ENCODE measurements at places on chromosomes 1 and 21.
A peak's percentile ranks its signal among the peaks of the same experiment; 100 is the strongest.

DNA sequence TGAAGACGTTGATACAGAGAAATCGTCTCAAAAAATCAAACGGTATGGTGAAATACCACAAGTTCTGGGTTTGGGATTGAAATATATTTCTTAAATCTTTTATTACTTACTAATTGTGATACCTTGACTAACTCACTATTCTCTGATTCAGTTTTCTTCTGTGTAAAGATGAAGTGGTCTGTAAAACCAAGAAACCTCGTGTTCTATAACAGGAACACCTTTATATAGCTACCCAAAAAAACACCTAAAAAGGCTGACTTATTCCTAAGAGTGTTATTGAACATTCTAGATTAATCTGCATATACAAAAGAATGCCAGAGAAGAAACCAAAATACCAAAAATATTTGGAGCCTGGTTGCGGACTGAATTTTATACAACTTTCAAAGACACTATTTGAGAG lies 721 bp downstream of the LRRIQ3 start:
- no peak for DNase-seq

- DNase-seq, result no peak
These were observed 766 bp downstream of the CNIH3 start for GRCh38 chr1:224616756-224617409.

DNA sequence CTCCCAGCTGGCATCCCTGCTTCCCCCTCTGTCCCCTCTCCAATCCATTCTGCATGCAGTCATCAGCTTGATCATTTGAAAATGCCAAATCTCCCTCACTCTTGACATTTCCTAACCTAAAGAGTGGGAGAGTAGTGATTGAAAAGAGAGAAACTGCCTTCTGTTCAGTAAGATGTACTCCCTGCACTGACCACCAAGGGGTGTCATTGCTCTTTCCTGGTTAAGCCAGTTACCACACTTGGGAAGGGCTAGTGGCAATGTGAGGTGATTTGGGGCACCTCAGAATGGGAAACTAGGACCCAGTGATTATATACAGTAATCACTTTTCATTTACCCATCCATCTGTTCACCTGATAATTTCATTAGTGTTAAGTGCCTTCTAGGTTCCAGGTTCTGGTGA lies 6.9 kb upstream of the TMEM269 start:
- no peak for DNase-seq

- DNase-seq, result no peak
These were observed 13.3 kb upstream of the TNFSF18 start for GRCh38 chr1:173064011-173064410.

DNA sequence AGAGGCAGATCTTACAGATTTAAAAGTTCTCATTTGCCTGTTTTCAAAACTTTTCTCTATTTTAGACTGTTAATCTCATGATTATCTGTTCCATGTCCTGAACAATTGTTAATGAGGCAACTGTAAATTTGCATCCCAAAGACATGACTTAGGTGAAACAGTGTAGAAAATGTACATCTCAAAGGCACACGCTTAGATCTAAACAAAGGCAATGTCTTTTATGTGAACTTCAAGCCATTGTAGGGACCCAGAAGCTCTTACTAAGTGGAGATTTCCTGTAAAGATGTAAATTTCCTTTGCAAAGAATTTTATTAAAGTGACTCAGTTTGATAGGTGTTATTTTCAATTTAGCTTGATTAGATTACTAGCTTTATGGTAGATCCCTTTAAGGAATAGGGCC lies 125.2 kb upstream of the F3 start:
- DNase-seq, result no peak

DNA sequence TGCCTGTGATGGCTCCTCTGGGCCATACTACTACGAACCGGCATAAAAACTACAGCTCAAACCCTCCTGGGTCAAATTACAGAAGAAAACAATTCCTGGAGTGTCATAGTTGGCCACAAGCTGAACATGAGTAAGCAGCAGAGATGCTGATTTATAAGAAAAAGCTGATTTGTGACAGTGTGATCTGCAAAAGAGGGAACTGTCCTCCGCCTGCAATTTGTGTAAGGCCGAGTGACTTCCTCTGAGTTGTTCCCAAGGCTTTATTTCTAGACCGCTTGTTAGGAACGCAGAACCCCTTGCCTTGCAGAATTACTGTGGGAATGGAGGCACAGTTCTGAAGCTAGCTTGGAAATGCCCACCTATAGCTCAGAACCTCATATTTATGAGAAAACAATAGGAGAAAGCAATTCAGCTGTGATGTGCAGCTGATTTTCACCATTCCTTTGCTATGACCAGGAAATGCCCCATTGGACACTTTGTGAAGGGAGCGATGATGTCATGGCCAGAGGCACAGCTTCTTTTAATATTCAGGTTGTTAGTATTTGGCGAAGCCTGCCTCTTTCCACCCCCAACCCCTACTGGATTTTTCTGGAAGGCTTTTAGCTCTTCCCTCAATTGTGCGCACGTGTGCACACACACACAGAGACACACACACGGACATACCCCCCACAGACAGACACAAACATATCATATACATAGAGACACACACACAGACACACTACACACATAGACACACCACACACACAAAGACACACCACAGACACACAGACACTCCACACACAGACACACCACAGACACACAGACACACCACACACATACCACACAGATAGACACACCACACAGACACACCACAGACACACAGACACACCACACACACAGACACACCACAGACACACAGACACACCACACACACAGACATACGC lies 47.6 kb downstream of the IER5 start:
- no peak for DNase-seq

GRCh38 chr1:49465486-49466185 lies 558.1 kb downstream of the AGBL4 start:
- DNase-seq, result no peak

- no peak for DNase-seq
These were observed 146.5 kb downstream of the COQ8A start for GRCh38 chr1:227086636-227087035.

DNA sequence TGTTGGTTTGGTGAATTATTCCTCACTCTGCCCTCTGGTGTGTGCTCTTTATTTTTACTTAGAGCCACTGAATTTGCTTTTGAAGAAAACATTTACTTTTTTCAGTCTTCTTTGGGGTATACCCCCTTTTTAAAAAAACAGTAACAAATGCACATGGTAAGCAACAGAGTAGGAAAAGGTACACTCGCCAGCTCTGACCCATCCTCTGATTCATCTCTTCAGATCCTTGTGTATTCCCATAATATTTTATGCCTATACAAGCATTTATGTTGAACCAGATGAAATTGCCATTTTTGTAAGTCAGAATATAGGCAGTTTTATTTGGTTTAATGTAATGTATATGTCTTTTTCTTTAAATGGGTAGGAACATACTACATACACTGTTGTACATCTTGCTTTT lies 28.3 kb downstream of the TTC3 start:
- DNase-seq, result no peak

- no peak for DNase-seq
These were observed 37.2 kb upstream of the EPHA8 start for GRCh38 chr1:22526098-22526497.

- no peak for DNase-seq
These were observed 46.1 kb upstream of the RBM34 start for GRCh38 chr1:235207209-235207565.

GRCh38 chr1:33997127-33998036 lies 133.5 kb downstream of the HMGB4 start:
- DNase-seq, result peak; percentile 24

DNA sequence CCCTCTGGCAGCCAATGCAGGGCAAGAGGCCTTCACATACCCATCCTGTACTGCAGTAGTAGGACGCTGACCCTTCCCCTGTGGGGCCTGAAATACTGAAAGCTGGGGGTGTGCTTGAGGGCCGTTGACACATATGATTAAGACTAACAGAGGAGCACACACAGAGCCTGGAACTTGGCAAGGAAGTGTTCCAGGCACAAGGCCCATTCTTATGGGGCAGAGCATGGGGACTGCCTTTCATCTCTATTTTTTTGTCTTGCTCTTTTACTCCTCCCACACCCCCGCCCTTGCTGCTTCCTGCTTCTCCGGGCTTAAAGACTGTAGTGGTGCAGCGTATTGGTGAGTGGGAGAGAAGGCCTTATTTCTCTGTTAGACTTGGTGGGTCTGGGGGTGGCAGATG lies 137.4 kb downstream of the BACH1 start:
- DNase-seq, result no peak

GRCh38 chr1:64019818-64020217 lies 183.6 kb upstream of the UBE2U start:
- no peak for DNase-seq

- no peak for DNase-seq
These were observed 96.7 kb downstream of the NGF start for GRCh38 chr1:115241309-115241708.

GRCh38 chr1:217322834-217323233 lies 308.1 kb downstream of the GPATCH2 start:
- DNase-seq, result no peak

GRCh38 chr1:227723474-227723873 lies 11.6 kb downstream of the JMJD4 start:
- DNase-seq, result no peak

DNA sequence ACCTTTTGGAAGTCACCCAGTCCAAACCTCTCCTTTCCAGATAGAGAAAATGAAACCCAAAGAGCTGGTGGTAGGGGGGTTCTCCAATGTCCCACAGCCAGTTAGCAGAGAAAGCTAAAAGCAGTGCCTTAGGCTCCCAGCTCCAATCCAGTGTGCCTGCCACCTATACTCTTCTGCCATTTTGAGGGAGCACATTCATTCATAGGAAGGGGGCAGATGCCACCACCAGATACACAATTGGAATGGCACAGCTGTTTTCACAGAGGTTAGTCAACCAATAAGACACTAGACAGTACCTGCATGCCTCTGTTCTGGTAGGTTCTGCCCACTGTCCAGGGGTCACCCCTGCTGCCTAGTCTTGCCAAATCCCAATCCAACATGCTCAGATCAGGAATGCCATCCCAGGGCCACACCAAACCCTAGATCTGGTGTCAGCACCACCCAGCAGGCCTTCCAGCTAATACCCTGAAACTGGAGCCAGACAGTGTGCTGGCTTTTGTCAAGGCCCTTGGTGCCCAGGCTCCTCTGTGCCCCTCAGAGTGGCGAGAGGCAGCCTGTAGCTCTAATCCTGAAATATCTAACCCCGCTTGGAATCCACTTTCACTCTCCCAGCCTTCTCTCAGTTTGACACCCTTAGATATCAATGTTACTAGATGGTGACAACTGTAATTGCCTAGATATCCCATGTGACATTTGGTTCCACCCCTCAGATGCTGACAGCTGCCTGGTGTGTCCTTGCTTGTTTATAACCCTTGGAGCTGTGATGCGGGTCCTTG lies 178.6 kb downstream of the TGFBR3 start:
- DNase-seq, result no peak

- no peak for DNase-seq
These were observed 489.3 kb downstream of the MATN1 start for GRCh38 chr1:30234091-30234490.

DNA sequence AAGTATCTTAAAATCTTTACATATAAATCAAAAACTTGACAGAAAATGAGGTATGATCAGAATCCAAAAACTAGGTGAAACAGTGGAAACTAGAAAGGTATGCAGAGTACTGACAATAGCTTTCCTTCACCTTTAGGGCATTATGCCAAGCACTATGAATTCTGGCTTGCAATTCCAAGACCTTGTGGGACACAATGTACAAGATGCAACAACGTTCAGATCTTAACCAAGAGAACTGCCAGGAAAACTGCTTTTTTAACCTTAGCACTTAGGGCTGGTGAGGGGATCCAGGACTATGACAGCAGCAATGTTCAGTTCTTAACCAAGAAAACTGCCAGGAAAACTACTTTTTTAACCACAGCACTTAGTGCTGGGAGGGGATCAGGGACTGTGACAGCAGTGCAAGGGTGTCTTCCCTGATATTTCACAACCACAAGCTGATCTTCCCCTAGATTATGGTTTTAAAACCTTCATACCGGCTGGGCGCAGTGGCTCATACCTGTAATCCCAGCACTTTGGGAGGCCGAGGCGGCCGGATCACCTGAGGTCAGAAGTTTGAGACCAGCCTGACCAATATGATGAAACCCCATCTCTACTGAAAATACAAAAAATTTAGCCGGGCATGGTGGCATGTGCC lies 22.3 kb downstream of the FOXJ3 start:
- DNase-seq, result no peak

- no peak for DNase-seq
These were observed 2.5 kb upstream of the TFAP2E start for GRCh38 chr1:35570589-35571137.

DNA sequence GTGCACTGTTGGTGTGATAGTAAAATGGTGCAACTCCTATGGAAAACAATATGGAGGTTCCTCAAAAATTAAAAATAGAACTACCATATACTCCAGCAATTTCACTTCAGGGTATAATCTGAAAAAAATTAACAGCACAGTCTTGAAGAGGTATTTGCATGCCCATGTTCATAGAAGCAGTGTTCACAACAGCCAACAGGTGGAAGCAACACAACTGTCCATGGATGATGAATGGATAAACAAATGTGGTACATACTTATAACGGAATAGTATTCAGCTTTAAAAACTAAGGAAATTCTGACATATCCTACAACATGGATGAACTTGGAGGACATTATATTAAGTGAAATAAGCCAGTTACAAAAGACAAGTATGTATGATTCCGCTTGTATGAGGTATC lies 8.2 kb downstream of the TTLL7 start:
- DNase-seq, result no peak

DNA sequence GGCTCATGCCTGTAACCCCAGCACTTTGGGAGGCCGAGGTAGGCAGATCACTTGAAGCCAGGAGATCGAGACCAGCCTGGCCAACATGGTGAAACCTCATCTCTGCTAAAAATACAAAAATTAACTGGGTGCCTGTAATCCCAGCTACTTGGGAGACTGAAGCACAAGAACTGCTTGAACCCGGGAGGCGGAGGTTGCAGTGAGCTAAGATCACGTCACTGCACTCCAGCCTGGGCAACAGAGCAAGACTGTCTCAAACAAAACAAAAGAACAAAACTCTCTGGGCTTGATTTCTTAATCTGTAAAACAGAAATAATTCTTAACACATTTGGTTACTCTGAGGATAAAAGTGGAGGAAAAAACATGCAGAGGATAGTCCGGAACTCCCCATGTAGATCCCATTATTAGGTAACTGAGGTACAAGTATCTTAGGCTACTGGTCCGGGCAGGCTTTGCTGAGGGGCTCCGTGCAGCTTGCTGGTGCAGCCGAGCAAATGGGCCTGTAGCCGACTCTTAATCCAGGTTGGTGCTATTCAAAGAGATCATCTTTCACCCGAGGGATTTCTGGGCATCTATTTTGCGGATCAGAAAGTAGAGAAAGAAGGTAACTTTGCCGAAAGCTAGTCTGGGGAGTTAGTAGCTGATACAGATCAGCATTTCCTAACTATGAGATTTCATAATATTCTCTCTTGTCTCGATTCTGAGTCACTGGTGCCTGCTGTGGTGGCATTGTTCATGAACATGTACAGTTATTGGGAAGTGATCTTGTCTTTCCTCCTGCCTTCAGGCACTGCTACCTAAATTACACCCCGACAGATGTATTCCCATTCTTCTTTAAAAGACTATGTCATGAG lies 56.8 kb downstream of the NFIA start:
- DNase-seq, result no peak
